ENCODE measurements at places on chromosomes 2 and 18.

- peak; percentile 64 for DNase-seq
These were observed 70.2 kb upstream of the SH3BP4 start for GRCh38 chr2:234881413-234882241.

GRCh38 chr2:118569876-118570535, 277.4 kb downstream of the EN1 start:
- DNase-seq: no peak

- DNase-seq: no peak
These were observed 137.4 kb upstream of the MYCN start for GRCh38 chr2:15802657-15803542.

DNA sequence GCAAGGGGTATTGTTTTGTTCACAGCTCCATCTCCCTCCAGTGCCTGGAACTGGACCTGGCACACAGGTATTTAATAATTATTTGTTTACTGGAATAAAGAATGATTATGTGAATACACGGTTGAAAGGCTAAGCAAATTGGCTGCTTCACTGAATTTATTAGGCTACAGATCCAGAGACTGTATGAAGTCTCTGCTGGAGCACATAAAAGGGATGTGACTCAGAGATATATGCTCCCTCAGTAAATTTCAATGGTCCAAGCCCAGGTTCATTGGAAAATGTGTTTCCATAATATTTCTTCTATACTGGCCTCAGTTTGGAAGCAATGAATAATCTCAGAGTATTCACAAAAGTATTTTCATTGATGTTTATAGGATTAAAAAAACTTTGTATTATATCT, 121.5 kb upstream of the SCN1A start:
- DNase-seq: no peak

GRCh38 chr18:27838225-27838624, 338.7 kb downstream of the CDH2 start:
- DNase-seq: no peak

- DNase-seq: no peak
These were observed 1543.5 kb upstream of the ACVR2A start for GRCh38 chr2:146301287-146301686.

DNA sequence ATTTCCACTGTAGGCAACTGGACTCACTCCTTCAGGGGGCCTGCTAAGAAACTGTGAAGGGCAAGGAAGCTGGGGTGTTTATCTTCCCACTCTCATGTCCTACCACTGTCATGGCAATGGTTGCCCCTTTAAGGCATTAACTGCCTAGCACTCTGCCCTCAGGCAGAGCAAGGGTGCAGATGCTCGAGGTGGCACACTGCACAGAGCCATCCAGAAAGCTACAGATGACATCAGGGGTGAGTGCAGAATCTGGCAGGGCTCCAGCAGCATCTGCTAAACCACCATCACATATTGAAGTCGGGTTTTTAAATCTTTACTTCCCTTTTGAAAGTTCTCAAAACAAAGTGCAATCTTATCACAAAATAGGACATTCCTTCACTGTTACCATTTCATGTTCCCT, 75.4 kb downstream of the RAPGEF4 start:
- peak; percentile 42 for DNase-seq

- DNase-seq: no peak
These were observed 593.6 kb downstream of the TMX3 start for GRCh38 chr18:68121308-68121707.
